Activated CD4-positive, alpha-beta T cell treated with anti-CD3 and anti-CD28 coated beads for 36 hours (primary cell): ENCODE measurements at places on chromosomes 6 and 20. TPM values are rescaled to one million over a fixed set of nuclear protein-coding genes. Genes with fewer than 3 reads are reported as not detected.

MACROD2 gene
- total RNA-seq = not detected

STK38 gene
- 27.0 TPM for total RNA-seq

PDE10A gene
- total RNA-seq = not detected

RAET1G gene
- not detected for total RNA-seq

ASIP gene
- total RNA-seq = not detected

TRIM10 gene
- 0.16 TPM for total RNA-seq

LY86 gene
- 0.90 TPM for total RNA-seq

ZC2HC1B gene
- not detected for total RNA-seq

HLA-DRB5 gene
- total RNA-seq = 4.7 TPM

FAM184A gene
- 13.8 TPM for total RNA-seq

CDH22 gene
- not detected for total RNA-seq

MLN gene
- not detected for total RNA-seq

ABHD12 gene
- total RNA-seq = 17.4 TPM

PLTP gene
- total RNA-seq = 7.0 TPM

JPH2 gene
- total RNA-seq = 0.07 TPM

ARHGAP40 gene
- total RNA-seq = not detected

FAM162B gene
- total RNA-seq = not detected

OR2J2 gene
- total RNA-seq = not detected

CLPSL2 gene
- not detected for total RNA-seq

XKR7 gene
- 0.02 TPM for total RNA-seq

VIP gene
- not detected for total RNA-seq

SAPCD1 gene
- total RNA-seq = 13.2 TPM

STX16 gene
- 110 TPM for total RNA-seq

ADGRF4 gene
- not detected for total RNA-seq

TTLL9 gene
- total RNA-seq = not detected

PPP1R14C gene
- 0.21 TPM for total RNA-seq

CCN5 gene
- not detected for total RNA-seq

TNXB gene
- total RNA-seq = 3.8 TPM

PRICKLE4 gene
- total RNA-seq = not detected

FGD2 gene
- 0.50 TPM for total RNA-seq

RRAGD gene
- total RNA-seq = 20.1 TPM

DEFB124 gene
- not detected for total RNA-seq

TUBB2B gene
- not detected for total RNA-seq

RAD21L1 gene
- total RNA-seq = 0.32 TPM

TRDN gene
- total RNA-seq = not detected

ADGB gene
- total RNA-seq = not detected

VNN1 gene
- total RNA-seq = not detected

ADAM33 gene
- not detected for total RNA-seq

NCR2 gene
- not detected for total RNA-seq

HLA-DOB gene
- 1.5 TPM for total RNA-seq

HSD17B8 gene
- 33.2 TPM for total RNA-seq

SLC25A27 gene
- total RNA-seq = 1.2 TPM

HCK gene
- total RNA-seq = not detected

DBNDD2 gene
- total RNA-seq = 30.0 TPM

SOX18 gene
- not detected for total RNA-seq
